ENCODE measurements at places on chromosomes 7 and 10.

DNA sequence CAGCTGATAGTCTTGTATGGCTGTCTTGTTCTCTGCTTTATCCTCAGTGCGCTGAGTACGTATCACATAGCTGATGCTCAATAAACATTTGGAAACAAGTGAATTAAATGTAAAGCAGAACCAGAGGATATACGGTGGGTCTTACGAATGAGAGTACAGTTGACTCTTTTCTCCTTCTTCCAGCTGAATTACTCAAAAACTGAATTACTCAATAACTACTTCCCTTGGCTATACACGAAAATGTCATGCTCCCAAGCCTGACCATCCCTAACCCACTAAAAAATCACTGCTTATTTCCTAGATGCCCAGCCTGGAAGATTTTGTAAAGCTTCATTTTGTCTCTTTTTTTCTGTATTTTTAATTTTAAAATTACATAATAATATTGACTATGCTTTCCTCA lies 3.2 kb upstream of the RSU1 start:
- no peak for DNase-seq

- no peak for DNase-seq
These were observed 83.5 kb upstream of the CUX1 start for GRCh38 chr7:101733713-101734475.

- no peak for DNase-seq
These were observed 54.9 kb upstream of the SP4 start for GRCh38 chr7:21373031-21373430.

DNA sequence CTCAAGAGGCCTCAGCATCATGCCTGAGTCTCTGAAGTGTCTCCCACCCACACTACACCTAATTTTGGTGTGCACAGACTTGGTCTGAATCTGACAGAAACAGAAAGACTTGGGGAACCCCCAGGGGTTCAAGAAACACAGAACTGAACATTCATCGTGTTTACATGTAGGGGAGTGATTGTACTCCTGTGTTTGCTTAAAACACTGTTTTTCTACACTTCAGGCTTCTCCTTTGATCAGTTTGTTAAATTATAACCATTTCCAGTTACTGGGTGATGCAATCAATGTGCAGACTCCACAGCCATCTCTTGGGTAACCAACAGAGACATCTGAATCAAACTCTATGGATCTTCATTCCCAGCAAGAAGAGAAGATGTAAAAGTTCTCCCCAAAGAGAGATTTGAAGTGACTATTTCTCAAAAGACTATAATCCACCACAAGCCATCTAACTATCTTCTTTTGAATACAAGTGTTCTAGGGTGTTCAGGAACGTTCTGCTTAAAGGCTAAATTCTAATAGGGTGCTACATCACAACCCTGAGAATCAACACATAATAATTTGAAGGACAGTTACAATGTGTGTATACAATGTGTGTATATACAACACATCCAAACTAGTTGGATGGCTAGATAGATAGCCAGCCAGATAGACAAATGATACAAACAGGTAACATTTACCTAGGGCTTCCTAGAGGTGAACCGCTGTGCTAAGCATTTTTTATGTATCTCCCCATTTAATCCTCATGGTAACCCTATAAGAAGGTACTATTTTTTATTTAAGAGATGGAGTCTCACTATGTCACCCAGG lies 34.2 kb downstream of the DNAJC12 start:
- DNase-seq: no peak

- DNase-seq: no peak
These were observed 245.2 kb downstream of the DOCK4 start for GRCh38 chr7:111960984-111961383.

DNA sequence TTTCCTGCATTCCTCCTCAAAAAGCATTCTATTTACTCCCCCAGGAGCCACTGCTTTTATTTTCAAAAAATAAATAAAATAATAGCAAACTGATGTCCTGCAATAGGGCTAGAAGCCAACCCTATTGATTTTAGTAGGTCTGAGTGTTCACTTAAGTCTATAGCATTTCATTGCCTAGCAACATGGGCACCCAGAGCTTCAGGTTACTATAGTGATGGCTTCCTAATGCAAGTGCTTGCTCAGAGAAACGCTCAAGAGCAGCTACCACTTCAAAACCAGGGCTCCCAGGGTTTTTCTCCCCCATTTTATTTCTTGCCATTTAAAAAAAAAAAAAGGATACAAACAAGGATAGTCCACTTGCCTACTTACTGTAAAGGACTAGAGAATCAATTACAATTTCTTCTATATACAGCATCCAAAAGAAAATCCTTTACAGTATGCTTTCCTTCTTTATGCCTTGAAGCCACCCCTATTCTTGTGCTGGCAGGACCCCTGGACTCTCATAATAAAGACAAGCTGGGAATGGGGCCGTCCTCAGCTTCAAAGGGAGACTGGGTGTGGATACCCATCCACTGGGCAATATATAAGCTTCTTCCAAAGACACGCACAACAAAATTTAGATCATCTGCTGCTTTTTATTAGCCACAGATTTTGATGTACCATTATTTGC lies 133.3 kb downstream of the VPS41 start:
- DNase-seq: no peak

GRCh38 chr7:44072364-44073231 lies 7.2 kb upstream of the PGAM2 start:
- no peak for DNase-seq

DNA sequence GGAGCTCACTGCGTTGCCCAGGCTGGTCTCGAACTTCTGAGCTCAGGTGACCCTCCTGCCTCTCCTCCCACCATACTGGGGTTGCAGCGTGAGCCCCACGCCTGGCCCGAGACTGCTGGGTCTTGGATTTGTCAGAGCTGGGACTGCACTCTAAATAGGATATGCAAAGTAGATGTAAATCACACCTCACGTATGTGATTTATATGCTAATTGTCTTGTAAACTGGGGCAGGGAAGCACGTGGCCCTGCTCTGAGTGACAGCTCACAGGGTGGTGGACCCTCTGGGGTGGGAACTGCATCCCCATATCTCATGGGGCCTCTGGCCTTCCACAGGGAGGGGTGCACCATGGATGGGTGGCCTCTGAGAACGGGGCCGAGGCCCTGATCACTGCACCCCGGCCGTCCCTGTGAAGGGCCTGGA lies 34.1 kb downstream of the GET4 start:
- DNase-seq: no peak

GRCh38 chr7:34652809-34653208 lies 5.2 kb upstream of the NPSR1 start:
- no peak for DNase-seq

DNA sequence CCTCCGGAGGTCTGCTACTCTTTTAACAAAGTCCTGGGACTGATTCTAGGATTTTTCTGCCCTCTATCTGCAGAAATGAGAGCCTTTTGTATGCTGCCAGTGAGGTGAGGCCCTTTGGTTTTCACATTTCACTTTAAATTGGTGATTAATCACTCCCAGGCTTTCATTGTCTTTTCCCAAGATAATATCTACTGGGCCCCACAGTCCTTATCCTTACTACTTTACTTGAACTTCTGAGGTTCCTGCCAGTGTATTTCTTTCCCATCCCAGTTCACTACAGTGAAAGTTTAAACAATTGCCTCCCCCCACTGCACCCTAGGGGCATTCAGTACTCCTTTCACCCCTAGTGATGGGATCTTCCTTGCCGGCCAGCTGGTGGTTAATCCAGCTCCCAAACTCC lies 127.4 kb upstream of the INHBA start:
- DNase-seq: no peak

DNA sequence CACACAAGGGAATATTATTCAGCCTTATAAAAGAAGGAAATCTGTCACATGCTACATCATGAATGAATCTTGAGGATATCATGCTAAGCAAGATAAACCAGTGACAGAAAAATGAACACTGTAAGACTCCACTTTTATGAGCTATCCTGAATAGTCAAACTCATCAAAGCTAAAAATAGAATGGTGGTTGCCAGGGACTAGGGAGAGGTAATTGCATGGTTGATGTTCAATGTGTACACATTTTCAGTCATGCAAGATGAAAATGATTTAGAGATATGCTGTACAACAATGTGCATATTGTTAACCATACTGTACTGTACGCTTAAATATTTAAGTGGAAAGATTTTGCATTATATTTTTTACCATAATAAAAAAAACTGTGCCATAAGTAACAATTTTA lies 1349.1 kb downstream of the XPNPEP1 start:
- no peak for DNase-seq

DNA sequence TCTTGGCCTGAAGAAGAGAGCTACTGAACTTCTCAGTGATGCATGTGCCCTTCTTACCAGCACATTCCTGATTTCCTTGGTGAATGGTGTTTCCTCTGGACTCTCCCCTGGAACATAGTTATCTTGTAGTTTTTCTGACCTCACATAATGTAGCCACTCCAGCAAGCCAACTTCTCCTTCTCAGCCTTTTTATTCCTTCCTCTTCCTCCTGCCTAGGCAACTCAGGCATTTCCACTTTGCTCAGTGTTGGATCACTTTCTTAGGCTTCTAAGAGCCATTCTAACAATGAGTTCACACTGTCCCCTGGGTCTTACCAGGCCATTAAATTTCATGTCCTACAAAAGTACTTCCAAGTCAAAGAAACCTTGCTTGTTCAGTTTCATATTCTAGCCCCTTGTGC lies 3.6 kb upstream of the PTTG1IP2 start:
- no peak for DNase-seq

DNA sequence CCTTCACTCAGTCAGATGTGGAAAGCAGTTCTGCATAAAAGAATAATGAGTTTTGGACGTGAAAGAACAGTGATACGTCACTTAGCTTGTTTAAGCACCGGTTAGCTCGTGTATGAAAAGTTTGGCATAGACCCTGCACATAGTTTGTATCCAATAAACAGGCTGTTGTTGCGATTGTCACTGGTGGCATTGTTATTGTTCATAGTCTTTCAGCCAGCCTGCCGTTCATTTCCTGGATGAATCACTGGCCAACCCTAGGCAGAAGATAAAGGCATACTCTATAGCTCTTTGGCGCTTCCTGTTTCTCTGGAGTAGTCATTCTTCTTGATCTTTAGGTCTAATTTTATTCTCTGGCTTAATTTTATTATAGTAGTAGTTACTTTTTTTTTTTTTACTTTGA lies 57.8 kb upstream of the ANKRD30A start:
- DNase-seq: no peak

GRCh38 chr7:23490357-23491135 lies 20.3 kb upstream of the IGF2BP3 start:
- no peak for DNase-seq
